NCI-H1436 treated with DMSO at 0.1 percent for 48 hours (cell line): ENCODE measurements at places on chromosomes 4 and X.

- no peak for DNase-seq
These were observed at the start of gene GDI1 for GRCh38 chrX:154436983-154437752. Gene GDI1 (plus strand): TSS chrX:154437154. CDS start chrX:154437255, 101 bp downstream.

DNA sequence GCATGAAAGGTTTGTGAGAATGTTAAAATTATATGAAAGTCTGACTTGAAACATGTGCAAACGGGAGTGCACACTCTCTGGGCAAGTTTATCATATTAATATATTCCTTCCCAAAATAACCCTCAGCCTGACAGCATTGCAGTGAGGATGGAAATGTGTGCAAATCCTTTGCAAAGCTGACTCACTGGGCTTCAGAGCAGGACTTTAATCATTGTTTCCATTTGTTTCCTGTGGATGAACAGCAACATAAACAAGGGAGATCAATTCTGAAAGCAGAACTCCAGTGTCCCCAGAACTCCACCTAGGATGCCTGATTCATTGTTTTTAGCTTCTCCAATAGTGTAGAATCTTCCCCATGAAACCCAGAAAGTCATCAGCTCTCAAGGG lies 32.9 kb downstream of the SLC2A9 start:
- no peak for DNase-seq

DNA sequence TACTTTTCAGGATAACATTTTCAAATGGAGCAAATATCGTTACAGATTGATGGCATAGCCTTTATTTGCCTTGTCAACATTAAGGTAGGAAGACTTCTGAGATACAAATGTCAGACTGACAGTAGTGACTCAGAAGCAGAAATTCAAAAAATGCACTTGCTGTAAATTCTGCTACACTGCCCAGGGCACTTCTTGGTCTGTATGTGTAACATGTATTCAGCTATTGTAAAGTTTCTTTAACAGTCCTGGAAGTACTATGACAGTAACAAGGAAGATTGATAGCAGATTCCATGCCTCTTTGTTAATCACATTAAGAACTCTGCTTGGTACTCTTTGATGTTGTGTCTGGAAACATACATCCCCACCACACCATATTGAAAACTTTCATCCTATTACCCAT lies 69.6 kb upstream of the PCDH18 start:
- no peak for DNase-seq

DNA sequence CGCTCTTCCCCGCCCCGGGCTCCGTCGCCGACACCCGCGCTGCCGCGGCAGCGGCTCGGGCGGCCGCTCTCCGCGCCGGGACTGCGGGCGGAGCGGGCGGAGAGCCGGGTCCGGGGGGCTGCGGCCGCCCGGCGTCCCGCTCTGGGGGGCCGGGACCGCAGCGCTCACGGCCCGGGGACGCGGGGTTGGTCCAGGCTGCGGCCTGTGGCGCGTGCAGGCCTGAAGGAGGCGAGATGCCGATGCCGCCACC lies 492 bp downstream of the GALNT7 start:
- no peak for DNase-seq

DNA sequence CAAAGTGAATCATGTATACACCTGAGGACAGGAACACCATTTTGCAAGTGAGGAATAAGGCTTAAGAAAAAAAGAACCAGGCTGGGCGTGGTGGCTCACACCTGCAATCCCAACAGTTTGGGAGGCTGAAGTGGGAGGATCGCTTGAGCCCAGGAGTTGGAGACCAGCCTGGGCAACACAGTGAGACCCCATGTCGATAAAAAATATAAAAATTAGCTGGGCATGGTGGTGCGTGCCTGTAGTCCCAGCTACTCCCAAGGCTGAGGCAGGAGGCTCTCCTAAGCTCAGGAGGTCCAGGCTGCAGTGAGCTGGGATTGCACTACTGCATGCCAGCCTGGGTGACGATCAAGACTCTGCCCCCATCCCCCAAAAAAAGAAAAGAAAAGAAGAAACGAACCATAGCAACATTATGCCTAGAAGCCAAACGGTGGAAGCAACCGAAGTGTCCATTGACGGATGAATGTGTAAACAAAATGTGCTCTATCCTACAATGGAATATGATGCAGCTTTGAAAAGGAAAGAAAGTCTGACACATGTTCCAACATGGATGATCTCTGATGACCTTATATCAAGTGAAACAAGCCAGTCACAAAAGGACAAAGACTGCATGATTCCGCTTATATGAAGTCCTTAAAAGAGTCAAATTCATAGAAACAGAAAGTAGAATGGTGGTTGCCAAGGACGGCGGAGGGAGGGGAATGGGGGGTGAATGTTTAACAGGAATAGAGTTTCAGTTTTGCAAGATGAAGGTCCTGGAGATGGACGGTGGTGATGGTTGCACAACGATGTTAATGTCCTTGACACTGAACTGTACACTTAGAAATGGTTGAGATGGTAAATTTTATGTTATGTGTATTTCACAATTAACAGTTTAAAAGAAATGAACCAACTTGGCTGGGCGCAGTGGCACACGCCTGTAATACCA lies 8.6 kb upstream of the KIAA0232 start:
- no peak for DNase-seq

GRCh38 chr4:10163296-10163695 lies 46.7 kb upstream of the WDR1 start:
- DNase-seq = no peak

DNA sequence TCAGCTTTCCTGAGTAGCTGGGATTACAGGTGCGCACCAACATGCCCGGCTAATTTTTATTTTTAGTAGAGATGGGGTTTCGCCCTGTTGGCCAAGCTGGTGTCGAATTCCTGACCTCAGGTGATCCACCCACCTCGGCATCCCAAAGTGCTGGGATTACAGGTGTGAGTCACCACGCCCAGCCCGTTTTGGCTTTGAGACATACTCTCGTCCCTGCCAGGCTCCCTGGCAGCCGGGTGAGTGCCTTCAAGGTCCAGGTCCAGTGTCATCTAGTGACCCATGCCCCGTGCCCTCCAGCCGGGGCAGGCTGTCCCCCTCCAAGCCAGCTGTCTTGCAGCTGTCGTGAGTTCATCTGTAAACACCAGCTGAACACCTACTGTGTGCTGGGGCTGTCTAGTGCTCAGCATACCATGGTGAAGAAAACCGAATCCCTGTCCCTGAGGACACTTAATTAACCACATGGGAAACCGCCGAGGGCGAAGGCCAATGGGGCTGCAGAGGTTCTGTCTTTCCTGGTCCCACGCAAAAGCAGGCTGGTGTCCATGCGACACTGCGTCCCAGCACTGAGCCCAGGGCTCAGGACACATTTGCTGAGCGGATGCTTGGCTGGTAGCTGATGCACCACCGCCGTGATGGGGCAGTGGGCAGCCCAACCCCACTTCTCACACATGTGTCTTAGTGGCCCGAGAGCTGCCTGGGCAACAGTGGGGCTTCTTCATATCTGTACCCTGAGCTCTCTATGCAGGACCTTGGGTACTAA lies 21.9 kb downstream of the NSG1 start:
- DNase-seq = no peak

- DNase-seq = no peak
These were observed 1191.0 kb upstream of the AGA start for GRCh38 chr4:178633263-178633662.

- DNase-seq = no peak
These were observed 577 bp upstream of the GLRA2 start for GRCh38 chrX:14528629-14529289.

DNA sequence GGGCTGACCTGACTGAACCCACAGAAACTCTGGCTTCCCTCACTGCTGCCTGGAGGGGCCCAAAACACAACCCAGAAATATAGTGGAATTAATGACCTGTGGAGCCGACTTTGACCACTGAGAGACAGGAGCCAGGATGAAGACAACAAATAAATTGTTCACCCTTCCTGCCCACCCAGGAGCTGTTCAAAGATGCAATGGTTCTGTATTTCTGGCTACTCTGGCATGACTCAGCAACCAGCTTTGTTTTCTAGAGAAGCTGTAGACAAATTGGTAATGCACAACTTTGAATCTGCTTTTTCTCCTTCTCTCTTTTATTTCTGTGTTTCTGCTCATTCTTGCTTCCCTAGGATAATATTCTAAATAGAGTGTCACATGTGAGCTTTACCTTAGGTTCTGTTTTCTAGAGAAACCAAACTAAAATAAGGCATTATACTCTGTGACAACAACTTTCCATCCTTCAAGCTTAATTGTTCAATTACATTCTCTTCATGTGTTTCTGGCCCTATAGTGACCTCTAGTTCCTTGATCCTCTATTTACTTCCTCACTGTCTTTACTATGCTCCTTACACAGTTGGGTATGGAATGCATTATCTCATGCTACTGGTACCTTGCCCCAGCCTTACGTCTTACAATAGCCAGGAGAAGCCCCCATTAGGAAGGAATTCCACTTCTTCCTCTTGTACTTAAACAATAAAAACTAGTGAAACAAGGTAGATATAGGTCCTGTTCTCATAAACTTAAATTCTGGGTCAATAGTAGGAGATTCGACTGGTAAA lies 6.5 kb upstream of the PRKG2 start:
- DNase-seq = no peak

DNA sequence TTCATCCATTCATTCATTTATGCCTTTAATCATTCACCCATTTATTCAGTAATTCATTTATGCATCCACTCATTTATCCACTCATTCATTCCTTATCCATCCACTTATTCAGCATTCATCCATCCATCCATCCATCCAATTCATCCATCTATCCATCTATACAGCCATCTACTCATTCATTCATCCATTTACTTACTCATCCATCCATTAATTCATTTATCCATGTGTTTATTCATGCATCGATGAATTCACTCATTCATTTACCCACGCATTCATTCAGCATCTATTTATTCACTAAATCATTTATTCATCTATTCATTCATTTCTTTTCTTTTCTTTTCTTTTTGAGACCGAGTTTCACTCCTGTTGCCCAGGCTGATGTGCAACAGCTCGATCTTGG lies 10.4 kb downstream of the P2RY8 start:
- DNase-seq = no peak

DNA sequence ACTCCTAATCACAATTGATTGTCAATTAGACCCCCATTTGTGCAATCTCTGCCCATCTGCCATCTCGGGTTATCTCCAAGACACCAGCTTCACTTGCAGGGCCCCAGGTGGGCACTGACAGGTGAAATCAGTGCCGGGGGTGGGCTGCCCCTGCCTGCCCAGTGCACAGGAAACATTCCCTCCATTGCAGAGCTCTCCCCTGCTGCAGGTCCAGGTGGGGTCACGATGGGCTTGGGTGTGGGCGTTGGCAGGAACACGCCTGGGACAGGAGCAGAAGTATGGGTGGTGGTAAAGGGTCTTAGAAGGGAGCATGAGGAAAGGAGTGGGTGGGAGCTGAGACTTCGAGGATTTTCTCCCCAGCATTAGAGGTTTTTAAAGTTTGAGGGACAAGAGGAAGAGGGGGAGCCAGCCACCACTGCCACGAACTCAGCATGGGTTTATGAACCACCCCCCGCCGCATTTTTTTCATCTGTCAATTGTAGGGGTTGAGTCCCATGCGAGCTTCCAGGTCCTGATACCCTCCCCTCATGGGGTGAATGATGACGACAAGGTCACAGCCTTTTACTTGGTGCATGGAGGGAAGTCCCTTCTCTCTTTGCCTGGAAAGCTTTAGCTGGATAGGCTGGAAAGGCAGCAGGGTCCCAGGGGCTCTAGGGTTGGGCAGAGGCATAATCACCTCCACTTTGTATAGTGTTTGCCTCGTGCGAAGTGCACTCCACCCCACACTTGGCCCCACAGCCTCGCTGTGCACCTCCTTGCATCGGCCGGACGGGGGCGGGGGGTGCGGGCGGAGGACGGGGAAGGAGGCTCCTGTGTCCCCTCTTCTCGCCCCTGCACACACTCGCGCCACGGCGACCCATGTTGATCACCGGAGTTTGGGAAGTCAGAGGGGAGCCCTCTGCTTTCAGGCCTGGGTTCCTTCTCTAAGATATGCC lies 3.5 kb upstream of the NKX1-1 start:
- no peak for DNase-seq

DNA sequence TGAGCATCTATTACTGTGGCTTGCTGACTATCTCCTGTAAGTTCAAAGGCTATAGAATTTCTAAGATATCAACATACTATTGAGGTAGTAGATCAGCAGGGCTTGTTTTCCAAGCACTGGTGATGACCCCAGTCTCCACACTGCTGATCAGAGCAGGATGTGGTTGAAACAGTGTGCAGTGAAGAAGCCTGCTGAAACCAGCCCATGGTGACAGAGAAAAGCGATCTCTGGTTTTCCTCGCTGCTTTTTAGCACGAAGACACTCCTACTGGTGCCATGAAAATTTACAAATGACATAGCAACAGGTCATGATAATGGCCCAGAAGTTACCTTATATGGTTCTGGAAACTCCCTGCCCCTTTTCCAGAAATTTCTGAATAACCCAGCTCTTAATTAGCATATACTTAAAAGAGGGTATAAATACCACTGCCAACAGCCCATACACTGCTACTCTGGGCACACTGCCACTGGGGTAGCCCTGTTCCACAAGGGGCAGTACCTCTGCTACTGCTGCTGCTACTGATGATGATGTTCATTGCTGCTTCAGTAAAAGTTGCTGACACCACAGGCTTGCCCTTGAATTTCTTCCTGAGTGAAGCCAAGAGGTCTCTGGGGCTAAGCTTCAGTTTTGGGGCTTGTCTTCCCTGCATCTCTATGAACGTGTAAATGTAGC lies 1689.5 kb upstream of the PCDH10 start:
- DNase-seq = no peak

DNA sequence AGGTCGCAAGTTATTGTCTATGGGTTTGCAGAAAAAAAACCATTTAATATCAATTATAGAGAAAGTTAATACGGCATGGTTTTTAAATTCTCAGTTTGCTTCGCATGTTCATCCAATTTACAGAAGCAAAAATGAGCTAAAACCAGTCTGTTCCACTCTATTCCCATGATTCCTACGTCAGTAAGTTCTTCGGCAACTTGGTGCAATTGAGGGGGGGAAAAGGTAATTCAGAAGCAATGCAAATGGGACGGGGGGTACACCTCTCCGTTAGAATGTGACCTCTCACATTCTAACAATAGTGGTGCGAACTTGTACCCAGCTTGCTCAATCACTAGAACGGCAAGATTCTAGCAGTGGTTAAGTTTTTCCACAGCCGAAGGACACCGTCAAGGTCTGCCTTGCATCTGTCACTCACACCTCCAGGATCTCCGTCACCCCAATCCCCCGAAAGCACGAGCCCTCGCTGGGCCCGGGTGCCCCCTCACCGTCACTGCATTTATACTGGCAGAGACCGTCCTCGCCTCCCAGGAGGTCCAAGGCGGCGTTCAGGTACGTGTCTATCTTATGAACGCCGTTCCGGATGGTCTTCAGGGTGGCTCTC lies 653 bp downstream of the PLA2G12A start:
- DNase-seq = no peak

GRCh38 chr4:63123441-63123840 lies 1285.8 kb downstream of the TECRL start:
- no peak for DNase-seq
